ENCODE measurements at places on chromosomes 4 and X.

DNA sequence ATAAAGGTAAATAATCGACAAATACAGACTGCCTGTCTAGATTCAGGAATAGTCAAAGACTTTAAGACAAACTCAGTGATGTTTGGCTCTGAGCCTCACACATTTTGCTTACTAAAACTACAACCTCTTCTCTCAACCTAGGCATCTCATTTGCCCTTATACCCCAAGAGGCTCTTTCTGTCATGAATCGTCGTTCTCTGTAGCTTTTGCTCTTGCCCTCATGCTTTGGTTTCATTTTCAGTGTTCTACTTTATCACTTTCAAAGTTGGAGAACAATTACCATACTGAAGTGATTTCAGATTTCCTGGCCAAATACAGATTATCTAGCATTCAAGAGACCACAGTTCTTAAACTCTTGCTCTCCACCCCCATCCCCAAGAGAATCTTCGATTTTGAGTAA is 114.1 kb upstream of the RAP2C start:
- DNase-seq = no peak

GRCh38 chr4:6937754-6938153 is 28.1 kb downstream of the TBC1D14 start:
- no peak for DNase-seq

DNA sequence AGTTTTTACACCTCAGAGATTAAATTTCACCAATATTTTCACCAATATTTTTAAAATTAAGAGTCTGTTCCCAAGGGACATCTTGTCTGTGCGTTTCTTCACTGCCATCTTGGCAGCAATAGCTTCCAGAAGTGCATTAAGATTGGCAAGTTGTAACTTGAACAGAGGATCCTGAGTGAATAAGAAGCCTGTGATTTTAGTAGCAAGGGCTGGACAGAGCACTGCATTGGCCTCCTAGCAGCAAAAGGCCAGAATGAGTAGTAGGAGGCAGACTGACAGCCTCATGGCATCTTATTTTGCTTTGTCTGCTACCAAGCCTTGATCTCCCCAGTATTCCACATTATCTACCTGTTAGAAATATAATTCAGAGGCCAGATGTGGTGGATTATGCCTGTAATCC is 138.4 kb downstream of the CPE start:
- DNase-seq = no peak

DNA sequence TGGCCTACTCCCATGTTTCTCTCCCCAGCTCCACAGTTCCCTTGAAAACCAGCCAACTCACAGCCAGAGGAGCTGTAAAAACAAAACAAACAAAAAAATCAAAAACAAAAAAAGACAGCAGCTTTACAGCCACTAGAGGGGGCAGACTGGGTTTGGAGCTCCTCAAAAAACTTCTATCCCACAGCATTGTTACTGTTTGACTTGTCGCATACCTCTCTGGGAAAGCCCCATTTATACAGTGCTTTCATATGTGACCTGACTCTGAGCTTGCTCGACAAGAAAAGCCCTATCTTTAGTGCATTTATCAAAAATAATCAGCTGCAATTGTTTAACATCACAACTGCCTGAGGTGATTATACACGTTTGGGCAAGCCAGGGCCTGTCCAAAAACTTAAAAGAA is 21.6 kb downstream of the TSPAN6 start:
- DNase-seq = peak; percentile 38

DNA sequence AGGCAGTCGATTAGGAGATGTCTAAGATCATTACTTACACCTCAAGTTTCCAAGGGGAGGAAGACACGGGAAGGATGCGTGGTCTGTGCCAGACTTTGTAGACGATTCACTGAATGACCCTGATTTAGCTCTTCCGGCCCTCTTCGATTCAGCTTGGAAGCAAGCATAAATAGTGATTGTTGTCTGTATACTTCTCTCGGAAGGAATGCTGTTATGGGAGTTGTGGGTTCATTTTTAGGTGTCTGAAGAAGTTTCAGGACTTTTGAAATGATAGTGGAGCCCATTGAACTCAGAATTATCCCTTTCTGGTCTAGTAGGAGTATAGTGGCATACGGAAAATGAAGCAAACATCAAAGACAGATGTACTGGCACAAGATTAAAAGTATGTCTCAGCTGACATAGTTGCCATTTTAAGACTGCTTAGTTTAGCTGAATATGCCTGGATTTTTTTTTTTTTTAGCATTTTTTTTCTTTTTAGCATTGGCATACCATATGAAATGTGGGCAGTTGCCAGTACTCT is 1.0 kb upstream of the ANKRD17 start:
- no peak for DNase-seq

DNA sequence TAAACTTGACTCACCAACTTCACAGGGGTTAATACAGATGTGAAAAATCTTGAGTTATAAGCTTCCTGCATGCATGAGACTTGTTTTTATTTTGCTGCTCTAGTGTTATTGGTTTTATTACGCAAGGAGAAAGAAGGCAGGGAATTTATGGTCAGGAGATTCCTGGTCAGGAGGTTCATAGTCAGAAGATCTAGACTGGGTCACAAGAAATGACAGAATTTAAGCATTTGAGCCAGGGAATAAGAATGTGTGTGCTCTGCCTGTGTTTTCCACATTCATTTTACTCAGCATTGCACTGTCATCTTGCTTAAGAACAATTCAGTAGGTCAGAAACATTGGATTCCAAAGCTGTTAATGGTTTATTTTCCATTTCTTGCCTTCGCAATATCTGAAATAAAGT is 2522.1 kb downstream of the ARAP2 start:
- DNase-seq = no peak

- DNase-seq = no peak
Measured at GRCh38 chr4:149055624-149056023, 613.4 kb upstream of the NR3C2 start.

GRCh38 chr4:125390727-125391126 is 76.0 kb downstream of the FAT4 start:
- no peak for DNase-seq

DNA sequence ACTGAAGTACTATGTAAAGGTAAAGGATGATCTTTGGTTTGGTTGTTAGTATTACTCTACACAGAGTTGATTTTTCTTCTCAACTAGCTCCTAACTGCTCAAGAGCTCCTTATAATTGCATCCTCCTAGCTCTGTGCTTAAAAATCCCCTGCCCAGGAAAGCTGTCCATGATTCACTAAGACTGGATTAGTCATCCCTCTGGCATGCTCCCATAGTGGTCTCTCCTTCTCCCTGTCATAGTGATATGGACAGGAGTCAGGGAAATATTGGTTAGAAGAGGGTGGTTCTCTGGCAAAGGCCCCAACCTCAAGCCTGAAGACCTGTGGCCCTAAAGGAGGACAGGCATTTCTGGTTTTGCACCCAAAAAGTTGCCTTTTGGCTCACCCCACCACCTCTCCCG is 242.3 kb upstream of the KCNIP4 start:
- no peak for DNase-seq

GRCh38 chrX:40298069-40298468 is 200.3 kb upstream of the BCOR start:
- peak; percentile 82 for DNase-seq

- DNase-seq = no peak
Measured at GRCh38 chr4:15754323-15754722, 23.8 kb upstream of the CD38 start.

GRCh38 chr4:150501009-150501727 is 80.8 kb upstream of the MAB21L2 start:
- no peak for DNase-seq

DNA sequence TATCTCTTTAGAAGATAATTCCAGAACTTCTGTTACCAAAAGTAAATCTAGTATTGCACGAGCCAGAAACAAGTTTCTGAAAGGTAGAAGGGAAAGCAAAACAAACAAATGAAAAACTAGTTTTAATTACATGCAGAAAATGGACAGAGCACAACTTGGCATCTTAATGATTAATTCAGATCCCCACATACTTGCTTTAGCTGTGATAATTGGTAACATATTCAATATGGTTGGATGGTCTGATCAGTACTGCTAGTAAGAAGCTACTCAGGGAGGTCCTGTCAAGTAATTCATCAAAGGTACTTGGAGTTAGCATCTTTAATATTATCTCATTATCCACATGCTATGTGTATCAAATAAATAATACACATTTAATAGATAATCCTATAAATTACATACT is 204.3 kb downstream of the TRAM1L1 start:
- DNase-seq = no peak

DNA sequence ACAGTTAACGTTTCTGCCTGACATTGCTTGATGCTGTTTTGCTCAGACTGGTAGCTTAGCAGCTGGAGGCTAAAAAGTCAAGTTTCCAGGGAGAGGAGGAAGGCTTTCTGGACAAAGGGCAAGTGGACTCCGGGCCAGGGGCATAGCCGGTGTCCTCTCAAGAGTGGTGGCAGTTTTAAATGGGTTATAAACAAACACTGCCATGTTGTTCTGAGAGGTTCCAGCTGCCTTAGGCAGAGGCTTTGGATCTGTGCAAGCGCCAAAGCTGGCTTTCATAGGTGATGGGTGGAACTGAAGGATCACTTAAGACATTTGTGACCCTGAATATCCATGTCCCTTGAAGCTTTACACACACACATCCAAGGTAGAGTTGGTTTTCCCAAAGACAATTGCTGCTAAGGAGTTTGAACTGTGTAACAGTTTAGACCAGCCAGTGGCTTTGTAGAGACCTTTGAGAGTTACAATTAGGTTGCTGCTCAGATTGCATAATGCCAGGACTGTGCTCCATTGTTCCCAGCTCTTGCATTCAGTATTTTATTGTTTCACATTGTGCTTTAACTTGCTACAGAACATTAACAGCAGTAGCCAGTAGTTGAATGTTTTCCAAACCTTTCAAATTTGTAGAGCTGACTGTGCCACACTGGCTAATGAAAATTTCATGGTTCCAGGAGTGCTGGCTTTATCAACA is 54.1 kb upstream of the AP1S2 start:
- no peak for DNase-seq

DNA sequence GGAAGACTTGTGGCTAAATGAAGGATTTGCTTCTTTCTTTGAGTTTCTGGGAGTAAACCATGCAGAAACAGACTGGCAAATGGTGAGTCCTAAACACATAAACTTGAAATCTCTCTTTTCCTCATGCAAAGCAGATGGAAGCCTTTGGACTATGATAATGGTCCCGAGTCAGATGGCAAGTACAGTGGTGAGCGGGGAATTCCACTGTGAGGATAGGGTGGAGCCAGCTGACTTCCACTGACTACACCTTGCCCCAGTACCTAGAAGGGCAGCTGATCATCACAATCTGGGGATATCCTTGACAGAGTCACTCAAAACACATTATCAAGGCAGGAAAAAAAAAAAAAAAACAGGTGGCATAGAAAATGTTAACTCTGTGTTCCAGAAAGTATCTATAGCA is 34.3 kb downstream of the ENPEP start:
- DNase-seq = no peak

Data from Caco-2 (cell line).